ENCODE measurements at places on chromosomes 1 and 21.

- DNase-seq = no peak
Observed at GRCh38 chr1:30746212-30747032, 11.2 kb downstream of the LAPTM5 start.

GRCh38 chr1:1918901-1919303 lies at the start of gene TMEM52:
TSS of gene TMEM52 (minus strand) at chr1:1919279. CDS start at chr1:1919265, 14 bp downstream.
- DNase-seq = no peak

DNA sequence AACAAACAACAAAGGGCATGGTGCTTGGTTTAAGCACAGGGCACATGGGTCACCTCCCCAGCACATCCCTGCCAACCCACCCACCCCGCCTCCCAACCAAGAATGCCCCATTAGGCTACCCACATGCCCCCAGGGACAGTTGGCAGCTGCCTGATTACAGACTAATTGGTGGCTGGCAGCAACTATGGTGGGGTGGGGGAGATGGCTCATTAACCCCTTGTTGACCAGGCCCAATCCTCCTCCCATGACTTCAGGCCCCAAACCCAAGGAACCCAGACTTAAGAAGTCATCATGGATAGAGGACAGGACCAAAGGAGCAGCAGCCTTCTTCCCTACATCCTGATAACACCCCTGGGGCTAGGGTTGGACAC lies 1.3 kb downstream of the RIMS3 start:
- no peak for DNase-seq

- DNase-seq = no peak
Observed at GRCh38 chr1:183876309-183876708, 71.4 kb downstream of the RGL1 start.

GRCh38 chr1:217540321-217540720 lies 90.6 kb downstream of the GPATCH2 start:
- DNase-seq = no peak

GRCh38 chr1:157091186-157091585 lies 8.4 kb downstream of the ETV3L start:
- no peak for DNase-seq

DNA sequence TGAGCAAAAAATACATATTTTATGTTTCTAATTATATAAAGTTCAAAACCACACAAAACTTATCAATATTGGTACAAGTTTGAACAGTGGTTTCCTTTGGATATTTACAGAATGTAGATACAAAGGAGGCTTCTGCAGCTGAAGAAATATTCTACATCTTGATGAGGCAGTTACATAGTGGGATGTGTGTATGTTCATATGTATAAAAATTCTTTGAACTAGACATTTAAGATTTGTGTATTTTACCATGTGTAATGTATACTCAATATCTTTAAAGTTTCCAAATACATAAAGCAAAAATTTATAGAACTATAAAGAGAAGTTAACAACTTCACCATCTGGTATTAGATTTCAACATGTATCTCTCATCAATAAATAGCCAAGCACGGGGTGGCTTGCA lies 80.7 kb upstream of the TNFSF4 start:
- DNase-seq = no peak

- no peak for DNase-seq
Observed at GRCh38 chr1:236627727-236628408, 23.6 kb upstream of the HEATR1 start.

DNA sequence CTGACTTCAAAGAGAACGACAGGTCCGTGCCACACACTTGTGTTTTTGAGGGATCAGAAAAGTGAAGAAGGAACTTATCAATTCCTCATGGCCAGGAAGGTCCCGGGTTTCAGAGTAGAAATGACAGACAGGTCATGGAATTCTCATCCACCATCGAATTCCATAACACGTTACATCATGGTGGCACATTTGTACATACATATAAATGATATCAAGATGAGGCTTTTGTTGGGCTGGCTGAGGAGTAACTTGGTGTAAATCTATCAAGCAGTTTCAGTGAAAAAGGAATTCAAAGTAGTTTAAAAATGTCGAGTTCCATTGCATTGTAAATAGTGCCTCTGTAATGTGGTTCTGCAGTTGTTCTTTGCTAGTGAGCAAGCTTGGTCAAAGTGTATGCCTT lies 22.9 kb upstream of the GNPAT start:
- no peak for DNase-seq

Measured in left forelimb (tissue), 1 donor.